ENCODE measurements at places on chromosomes 3 and 15.

- no peak for DNase-seq
Observed at GRCh38 chr15:83153288-83153687, 45.8 kb downstream of the TM6SF1 start.

DNA sequence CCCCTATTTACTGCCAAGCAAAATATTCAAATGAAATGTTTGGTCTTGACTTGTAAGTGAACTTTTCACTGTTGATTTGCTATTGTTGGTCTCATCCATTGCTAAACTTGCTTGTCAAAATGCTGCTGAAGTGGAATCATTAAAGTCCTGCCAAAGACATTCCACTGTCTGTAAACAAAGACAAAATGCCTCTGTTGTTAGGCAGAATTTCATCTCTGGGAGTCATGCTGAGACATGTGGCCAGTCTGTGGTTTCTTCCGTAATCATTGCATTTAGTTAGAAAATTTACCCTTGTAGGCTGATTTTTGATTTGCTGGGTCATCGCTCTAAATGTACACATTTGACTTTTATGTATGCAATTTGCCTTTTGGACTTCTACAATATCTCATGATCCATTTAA is 577.7 kb downstream of the MECOM start:
- no peak for DNase-seq

- no peak for DNase-seq
Observed at GRCh38 chr15:92661069-92661468, 5.5 kb upstream of the FAM174B start.

DNA sequence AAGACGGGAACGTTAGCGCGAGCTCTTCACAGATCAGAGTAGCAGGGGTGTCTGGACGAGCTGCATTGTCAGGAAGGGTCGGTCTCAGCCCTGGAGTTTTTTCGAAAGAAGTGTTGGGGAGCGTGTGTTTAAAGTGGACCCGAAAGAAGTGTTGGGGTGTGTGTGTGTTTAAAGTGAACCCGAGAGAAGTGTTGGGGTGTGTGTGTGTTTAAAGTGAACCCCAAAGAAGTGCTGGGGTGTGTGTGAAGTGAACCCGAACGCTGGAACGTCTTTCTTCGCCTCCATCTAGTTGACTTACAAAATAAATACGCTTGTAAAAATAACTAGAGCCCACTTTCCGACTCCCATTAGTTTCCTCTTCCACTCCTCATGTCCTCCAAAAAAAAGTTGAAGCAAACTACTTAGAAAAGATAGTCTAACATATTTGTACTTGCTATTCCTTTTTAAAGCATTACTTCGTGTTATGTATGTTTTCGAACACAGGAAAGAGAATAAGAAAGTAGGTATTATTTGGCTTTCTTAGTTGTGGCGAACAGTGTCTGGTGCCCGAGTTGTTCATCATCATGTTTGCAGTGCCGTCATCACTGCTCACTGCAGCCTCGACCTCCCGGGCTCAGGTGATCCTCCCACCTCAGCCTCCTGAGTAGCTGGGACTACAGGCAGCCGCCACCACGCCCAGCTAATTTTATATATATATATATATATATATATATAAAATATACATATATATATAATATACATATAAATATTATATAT is 1.0 kb downstream of the LRCH3 start:
- no peak for DNase-seq

DNA sequence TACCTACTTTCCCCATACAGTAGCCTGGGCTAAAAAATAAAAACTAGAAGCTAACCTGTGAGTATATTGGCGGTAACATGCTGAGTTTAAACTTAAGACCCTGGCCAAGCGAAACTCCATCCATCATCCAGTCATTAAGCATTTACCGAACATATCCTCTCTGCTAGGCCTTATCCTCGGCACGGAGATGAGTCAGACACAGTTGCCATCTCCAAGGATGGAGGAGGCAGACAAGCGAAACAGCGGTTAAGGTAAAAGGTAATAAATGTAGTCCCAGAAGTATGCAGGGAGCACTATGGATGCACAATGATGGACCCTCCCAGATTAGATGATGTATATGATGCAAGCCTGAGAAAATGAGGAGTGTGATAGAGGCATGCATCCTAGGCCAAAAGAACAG is 143.6 kb downstream of the RYR3 start:
- no peak for DNase-seq

GRCh38 chr15:101534376-101534970 is 45.0 kb upstream of the PCSK6 start:
- DNase-seq, result no peak
